Smooth muscle cell of the coronary artery (primary cell): ENCODE measurements at places on chromosomes 2 and 18. TPM values are rescaled to one million over a fixed set of nuclear protein-coding genes. Genes with fewer than 3 reads are reported as not detected.

The FBLN7 gene
- 4.0 and 4.6 TPM in 2 replicates for total RNA-seq

The VWA3B gene
- not detected in 2 replicates for total RNA-seq

The RUFY4 gene
- total RNA-seq = 0.08 TPM in 1 of 2 replicates, not detected in the other

The CHRND gene
- total RNA-seq = not detected in 2 replicates

The ADCYAP1 gene
- under 0.01 TPM in 1 of 2 replicates, not detected in the other for total RNA-seq

The RESP18 gene
- not detected in 2 replicates for total RNA-seq

The PLB1 gene
- 0.23 and 0.30 TPM in 2 replicates for total RNA-seq

The TWIST2 gene
- 15.7 and 171 TPM in 2 replicates for total RNA-seq

The DPP4 gene
- total RNA-seq = 42.1 and 649 TPM in 2 replicates

The GCG gene
- not detected in 2 replicates for total RNA-seq

The ST6GAL2 gene
- total RNA-seq = 0.47 TPM in 1 of 2 replicates, not detected in the other

The ASAP2 gene
- total RNA-seq = 18.6 and 48.1 TPM in 2 replicates

The CABLES1 gene
- 11.7 and 13.0 TPM in 2 replicates for total RNA-seq

The ALK gene
- under 0.01 TPM in 1 of 2 replicates, not detected in the other for total RNA-seq

The TUBA3E gene
- total RNA-seq = not detected in 2 replicates

The KHK gene
- 0.53 and 1.9 TPM in 2 replicates for total RNA-seq

The ZSWIM2 gene
- not detected in 2 replicates for total RNA-seq

The RNMT gene
- total RNA-seq = 8.9 and 14.1 TPM in 2 replicates

The SLC4A5 gene
- total RNA-seq = 0.08 TPM in 1 of 2 replicates, not detected in the other

The MSH6 gene
- total RNA-seq = 23.5 and 29.2 TPM in 2 replicates

The MCM6 gene
- total RNA-seq = 10.3 and 17.4 TPM in 2 replicates

The RAB6C gene
- total RNA-seq = not detected in 2 replicates

The ERFE gene
- total RNA-seq = 0.82 TPM in 1 of 2 replicates, not detected in the other

The TBC1D8 gene
- total RNA-seq = 11.7 and 49.1 TPM in 2 replicates

The ACKR3 gene
- 4.7 and 45.9 TPM in 2 replicates for total RNA-seq

The C2orf66 gene
- 0.08 TPM in 1 of 2 replicates, not detected in the other for total RNA-seq

The CTIF gene
- total RNA-seq = 20.6 and 36.8 TPM in 2 replicates

The MYCN gene
- total RNA-seq = not detected in 2 replicates

The FMNL2 gene
- 12.6 and 13.6 TPM in 2 replicates for total RNA-seq

The CCDC85A gene
- 2.8 TPM in 1 of 2 replicates, not detected in the other for total RNA-seq

The IL1RN gene
- 0.08 TPM in 1 of 2 replicates, not detected in the other for total RNA-seq

The GALNT3 gene
- total RNA-seq = 0.08 TPM in 1 of 2 replicates, not detected in the other

The PSTPIP2 gene
- 2.1 and 5.4 TPM in 2 replicates for total RNA-seq

The SNORC gene
- 0.59 and 0.83 TPM in 2 replicates for total RNA-seq

The REG1B gene
- not detected in 2 replicates for total RNA-seq

The CAPN13 gene
- not detected in 2 replicates for total RNA-seq

The ERMN gene
- total RNA-seq = not detected in 2 replicates

The RAB17 gene
- 0.45 TPM in 1 of 2 replicates, not detected in the other for total RNA-seq

The RAMP1 gene
- 0.83 and 1.6 TPM in 2 replicates for total RNA-seq
